ENCODE measurements at places on chromosomes 6 and 20.

GRCh38 chr6:116405652-116406356 is 35.1 kb downstream of the DSE start:
- peak; percentile 24 for DNase-seq

GRCh38 chr20:33393609-33394008 is 7.7 kb downstream of the CDK5RAP1 start:
- DNase-seq, result no peak

- no peak for DNase-seq
Observed at GRCh38 chr6:11616200-11616611, 78.7 kb downstream of the TMEM170B start.

DNA sequence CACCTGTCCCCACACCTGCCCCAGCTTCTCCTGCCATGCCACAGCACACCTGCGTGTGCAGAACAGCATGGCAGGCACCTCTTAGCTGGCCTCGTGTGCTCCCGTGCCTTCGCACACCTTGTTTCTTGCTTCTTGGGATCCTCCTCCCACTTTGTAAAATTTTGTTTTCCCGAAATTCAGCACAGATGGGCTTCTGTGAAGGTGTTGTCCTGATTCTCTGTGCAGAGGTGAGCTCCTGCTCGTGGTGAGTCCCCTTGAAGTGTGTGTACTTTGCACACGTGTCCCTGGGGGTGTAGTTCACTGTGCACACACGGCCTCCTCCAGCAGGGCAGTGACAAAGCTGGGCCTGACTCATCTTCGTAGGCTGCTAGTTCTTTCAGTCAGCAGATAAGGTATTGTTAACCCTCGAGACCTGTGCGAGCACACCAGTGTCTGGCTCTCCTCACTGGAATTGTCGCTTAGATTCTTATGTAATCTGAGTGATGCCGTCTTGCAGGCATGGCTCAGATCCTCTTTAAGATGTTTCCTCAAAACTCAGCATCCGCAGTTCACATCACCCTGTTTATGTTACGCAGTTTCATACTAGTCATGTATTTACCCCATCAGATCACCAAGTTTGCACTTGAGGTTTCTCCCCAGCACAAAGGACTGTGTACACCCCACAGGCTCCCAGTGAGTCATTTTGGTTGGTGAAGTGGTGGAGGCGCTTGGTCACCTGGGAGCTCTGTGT is 77.7 kb downstream of the CDYL start:
- DNase-seq, result no peak

GRCh38 chr6:145292066-145292465 is 443.3 kb downstream of the EPM2A start:
- no peak for DNase-seq

- no peak for DNase-seq
Observed at GRCh38 chr6:105926318-105926717, 159.8 kb upstream of the PRDM1 start.

GRCh38 chr6:111591370-111591900 is 14.2 kb downstream of the TRAF3IP2 start:
- no peak for DNase-seq

Measured in B cell (primary cell).